ENCODE measurements at places on chromosomes 16 and 17.

GRCh38 chr17:77282524-77283515 is 142.1 kb downstream of the SEC14L1 start:
- DNase-seq, result peak; percentile 19

GRCh38 chr16:73163238-73163815 is 115.4 kb upstream of the ZFHX3 start:
- no peak for DNase-seq

- no peak for DNase-seq
These were observed 35.0 kb downstream of the NOS2 start for GRCh38 chr17:27765353-27765752.

DNA sequence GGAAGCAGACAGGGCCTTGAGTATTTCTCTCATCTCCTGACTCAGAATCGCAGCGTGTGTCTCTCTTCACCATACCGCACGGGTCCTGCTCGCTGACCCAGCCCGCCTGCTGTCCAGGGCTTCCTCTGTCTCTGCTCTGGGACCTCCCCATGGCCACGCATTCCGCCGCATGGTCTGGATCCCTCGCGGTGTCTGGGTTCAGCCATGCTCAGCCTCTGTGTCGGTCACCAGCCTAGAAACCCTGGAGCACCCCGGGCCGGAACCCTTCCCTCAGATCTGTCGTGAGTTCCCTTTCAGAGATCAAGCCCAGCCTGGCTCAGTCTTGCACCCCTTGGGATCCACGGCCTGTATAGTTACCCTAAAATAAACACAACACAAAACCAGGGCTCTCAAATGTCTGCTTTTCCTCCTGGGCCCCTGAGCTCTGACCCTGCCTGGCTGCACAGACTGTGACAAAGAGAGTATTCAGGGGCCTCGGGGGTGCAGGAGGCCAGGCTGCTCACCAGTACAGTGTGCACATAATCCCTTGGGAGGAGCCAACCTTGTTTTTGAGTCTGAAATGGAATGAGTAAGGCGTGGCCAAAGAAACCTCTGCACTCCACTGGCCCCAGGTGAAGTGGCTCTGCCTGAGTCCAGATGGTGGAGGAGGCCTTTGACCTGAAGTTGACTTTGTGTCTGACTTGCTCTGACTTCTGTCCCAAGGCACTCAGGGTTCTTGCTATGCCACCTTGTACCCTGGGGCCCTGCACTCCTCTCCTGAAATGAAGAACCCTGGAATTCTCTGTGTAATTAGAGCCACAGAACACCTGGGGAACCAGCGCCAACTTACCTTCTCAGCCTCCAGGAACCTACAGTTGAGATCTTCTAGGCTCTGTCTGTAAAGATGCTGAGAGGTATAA is 5.8 kb upstream of the SPIRE2 start:
- DNase-seq, result no peak

- DNase-seq, result no peak
These were observed 205.0 kb upstream of the CACNG3 start for GRCh38 chr16:24051125-24051524.

DNA sequence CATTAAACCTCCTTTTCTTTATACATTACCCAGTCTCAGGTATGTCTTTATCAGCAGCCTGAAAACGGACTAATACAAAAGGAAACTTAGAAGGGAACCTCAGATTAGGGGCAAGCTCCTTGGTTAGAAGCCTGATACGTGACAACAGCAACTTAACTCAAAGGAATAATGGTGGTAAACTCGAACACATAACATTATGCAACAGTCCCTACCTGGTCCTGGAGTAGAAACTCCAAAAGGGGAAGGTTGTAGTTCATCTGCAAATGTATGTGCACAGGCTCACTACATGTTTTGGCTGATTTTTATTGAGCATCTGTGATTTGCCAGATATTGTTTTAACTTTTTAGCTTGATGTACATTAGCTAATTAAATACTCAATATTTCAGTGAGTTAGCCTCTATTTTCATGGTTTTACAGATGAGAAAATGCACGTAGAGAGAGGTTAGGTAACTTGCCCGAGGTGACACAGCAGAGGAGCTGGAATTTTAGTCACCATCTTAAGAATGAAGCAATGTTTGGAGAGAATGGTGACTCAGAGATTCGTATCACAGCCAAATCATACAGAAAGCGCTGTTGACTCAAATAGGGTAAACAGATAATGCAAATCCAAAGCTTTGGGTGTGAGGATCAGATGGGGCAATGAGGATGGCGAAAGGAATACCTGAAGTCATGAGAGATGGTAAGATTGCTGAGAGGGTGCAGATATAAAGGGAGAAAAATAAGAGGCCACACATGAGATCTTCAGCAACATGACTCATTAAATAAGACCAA is 194.9 kb upstream of the RBFOX1 start:
- no peak for DNase-seq

DNA sequence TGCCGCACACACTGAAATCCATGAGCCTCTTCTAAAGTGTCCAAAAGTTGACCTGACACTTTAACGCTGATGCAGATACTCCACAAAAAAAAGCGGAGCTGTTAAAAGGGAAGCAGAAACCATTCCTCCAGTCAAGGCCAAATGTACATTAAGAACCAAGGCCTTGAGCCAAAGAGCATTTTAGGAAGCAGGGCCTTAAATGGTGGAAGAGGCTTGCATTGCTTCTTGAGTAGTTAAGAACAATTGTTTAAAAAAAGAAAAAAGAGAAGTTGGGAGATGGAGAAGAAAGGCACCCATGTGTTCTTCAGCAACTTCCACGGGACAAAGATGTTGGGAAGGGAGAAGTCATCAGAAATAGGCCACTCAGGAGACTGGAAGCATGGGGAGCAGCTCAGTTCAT is 6.3 kb downstream of the ZFHX3 start:
- no peak for DNase-seq

GRCh38 chr16:66906916-66907836 is 11.5 kb downstream of the CDH16 start:
- no peak for DNase-seq

GRCh38 chr17:862582-862981 is 80.4 kb downstream of the MRM3 start:
- no peak for DNase-seq

- no peak for DNase-seq
These were observed 912 bp downstream of the COQ7 start for GRCh38 chr16:19068237-19068815.

GRCh38 chr17:49399995-49400394 is 14.7 kb downstream of the PHB1 start:
- DNase-seq, result no peak

- DNase-seq, result no peak
These were observed 3.7 kb upstream of the ZDHHC1 start for GRCh38 chr16:67419931-67420330.

DNA sequence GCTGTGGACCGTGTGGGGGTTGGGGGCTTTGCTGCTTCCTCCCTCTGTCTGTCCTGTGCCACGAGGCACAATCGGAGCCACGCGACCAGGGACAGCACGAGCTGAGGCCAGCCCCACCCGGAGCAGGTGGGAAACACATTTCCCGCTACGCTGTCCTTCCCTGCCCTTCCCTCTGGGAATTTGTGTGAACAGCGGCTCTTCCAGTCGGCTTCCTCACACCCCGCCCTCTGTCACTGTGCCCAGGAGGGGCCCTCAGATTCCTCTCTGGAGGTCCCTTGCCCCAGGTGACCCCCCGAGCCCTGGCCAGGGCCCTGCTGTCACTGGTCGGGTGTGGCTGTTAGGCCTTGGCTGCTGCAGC is 19.6 kb downstream of the SPIRE2 start:
- no peak for DNase-seq

GRCh38 chr17:48952904-48953303 is 8.3 kb upstream of the SNF8 start:
- no peak for DNase-seq

DNA sequence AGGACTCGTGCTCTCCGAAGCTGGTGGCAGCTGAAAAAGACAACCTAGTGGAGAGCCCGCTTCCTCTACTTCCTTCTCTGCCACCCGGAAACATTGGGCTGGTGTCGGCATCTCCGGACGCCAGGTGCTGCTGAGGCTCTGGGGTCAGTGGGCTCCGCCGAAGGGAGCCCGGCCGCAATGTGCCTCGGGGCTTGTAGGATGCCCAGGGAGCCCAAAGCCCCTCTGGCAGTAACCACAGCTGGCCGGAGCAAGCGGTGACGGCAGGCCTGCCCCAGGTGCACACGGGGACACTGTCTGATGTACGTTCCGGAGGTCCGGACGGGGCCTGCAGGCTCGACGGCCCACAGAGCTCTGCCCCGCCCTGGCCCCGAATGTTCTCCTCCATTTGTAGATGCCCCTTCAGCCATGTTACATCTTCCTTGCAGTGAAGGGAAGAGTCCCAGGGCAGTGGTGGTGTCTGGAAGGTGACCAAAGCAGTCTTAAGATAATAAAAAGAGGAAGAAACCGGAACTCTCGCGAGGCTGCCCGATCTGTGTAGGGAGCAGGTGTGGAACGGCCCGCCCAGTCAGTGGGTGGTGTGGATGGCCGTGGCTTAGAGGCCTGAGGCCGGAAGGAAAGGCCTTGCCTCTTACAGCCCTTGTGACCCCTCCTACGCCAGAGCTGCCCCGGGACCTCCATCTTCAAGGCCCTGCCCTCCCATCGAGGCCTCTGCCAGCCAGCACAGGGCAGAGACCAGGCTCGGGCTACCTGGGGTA is 22.6 kb downstream of the NDUFAF8 start:
- DNase-seq, result no peak

DNA sequence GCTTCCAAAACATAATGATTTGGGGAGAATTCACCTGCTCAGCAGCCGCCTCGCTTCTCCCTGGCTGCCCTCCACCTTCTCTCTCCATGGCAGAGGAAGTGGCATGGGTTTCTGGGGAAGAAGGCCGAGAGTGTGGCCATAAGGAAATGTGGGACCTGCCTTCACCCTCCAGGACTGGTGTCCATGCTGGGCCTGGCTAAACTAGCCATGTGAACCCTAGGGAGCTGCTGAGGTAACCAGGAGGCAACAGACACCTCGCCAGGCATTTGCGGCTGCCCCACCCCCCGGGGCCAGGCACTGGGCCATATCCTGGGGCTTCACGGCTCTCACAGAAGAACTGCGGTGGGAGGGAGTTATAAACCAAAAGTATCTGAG is 9.9 kb upstream of the CMTM4 start:
- no peak for DNase-seq

DNA sequence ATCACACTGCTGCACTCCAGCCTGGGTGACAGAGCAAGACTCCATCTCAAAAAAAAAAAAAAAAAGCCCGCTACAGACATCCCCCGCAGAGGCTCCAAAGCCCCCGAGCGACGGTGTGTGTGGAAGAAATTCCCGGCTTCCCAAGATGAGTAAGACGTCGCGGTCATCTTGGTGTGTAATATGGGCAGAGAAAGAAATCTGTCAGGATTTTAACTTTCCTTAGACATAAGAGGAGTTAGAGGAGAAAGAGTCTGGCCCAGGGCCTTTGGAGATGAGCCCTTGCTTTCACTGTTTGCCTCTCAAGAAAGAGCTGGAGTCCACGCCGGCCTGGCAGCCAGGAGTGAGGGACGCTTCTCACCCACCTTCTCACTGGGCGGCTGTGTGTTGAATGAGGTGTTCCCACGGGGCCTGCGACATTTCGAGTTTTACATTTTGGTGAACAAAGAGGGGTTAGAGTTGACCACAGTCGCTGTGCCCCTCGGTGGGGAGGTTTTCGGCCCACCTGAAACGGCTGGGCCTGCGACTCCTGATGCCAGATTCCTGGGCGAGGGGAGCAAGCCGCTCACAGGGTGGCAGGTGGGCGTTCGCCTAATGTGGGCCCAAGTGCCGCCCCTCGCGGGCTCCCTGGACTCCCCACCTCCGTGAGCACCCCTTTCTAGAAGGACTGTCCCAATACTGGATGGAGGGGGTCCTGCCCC is 17.9 kb downstream of the C1QTNF1 start:
- no peak for DNase-seq

GRCh38 chr17:30236297-30236624 is 764 bp upstream of the SLC6A4 start:
- no peak for DNase-seq

DNA sequence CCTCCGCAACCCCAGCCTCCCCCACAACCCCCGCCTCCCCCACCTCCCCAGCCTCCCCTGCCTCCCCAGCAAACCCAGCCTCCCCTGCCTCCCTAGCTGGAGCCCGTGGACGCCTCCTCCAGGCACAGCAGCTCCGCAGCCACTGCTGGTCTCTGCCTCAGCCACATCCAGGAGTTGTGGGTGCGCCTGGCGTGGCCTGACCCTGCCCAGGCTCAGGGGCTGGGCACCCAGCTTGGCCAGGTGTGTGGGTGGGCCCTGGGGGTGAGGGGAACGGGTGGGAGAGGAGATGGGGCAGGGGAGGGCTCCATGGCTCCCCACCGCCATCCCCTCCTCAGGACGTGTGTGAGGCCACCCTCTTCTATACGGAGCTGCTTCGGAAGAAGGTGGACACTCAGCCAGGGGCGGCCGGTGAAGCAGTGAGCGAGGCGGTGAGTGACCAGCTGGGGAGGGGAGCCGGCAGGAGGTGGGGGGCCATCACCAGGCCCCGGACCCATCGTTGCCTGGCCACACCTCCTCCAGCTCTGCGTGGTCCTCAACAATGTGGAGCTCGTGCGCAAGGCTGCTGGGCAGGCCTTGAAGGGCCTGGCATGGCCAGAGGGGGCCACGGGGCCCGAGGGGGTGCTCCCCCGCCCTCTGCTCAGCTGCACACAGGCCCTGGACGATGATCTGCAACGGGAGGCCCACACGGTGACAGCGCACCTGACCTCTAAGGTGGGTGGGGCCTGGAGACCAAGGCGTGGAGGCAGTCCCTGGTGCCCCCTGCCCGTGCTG is 5.8 kb downstream of the TSR3 start:
- no peak for DNase-seq

DNA sequence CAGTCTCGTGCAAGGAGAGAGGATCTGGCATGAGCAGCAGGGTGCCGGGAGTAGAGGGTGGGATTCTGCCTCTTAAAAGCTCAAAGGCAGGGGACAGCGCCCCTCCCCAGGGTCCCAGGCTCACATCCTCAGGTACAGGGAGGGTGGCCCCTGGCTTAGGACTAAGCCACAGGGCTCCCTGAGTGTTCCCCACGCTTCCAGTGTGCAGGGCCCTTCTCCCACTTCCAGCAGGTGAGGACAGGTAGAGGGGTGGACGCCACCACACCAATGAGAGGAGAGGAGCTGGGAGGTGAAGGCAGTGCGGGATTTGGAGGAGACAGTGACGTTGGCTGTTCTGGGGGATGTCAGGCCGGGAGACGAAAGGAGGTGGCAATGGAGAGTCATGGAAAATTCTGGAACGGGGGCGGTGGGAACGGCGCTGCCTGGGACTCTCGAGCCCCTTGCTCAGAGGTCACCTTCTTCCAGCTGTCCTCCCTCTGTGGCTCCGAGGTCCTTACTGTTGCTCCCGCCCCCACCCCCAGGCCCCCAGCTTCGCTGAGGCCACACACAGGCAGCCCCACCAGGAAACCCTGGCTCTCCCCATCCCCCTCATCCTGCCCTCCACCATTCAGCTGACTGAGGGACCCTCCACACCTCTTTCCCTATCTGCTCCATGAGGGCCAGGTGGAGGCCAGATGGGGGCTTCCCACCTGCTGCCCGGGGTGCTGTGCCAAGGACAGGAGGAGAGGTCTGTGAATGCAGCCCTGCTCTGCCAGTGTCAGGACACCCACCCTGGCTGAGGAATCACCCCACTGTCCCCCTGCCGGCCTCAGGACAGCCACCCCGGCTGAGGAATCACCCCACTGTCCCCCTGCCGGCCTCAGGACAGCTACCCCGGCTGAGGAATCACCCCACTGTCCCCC is 57.7 kb upstream of the ACSF3 start:
- no peak for DNase-seq
